ENCODE measurements at places on chromosomes 6 and 20.

DNA sequence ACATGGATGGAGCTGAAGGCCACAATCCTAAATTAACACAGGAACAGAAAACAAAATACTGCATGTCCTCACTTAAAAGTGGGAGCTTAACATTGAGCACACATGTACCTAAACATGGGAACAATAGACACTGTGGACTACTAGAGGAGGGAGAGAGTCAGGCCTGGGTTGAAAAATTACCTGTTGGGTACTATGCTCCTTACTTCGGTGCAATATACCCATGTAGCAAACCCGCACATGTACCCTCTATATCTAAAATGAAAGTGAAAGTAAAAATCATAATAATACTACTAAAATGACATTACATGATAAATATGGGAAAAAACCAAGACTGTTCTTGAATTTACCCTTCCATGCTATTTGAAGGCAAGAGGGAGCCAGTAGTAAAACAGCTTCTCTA, 1273.8 kb upstream of the ADGRB3 start:
- DNase-seq, result no peak

DNA sequence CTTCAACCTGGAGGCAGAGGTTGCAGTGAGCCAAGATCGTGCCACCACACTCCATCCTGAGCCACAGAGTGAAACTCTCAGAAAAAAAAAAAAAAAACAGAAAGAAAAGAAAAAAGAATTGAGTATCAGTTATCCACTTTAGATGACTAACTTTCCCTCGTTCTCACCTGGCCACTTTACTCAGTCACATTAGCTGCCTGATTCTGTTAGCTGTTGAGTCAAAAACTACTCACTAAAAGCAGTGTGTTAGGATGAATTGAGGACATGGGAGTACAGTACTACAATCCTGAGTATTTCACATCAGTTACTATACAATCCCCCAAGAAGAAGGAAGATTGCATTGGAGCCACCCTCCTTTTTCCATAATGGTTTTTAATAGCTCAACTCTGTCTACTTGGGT, 114.6 kb downstream of the ADAT2 start:
- DNase-seq, result no peak

- DNase-seq, result peak; percentile 84
Measured at GRCh38 chr20:44714701-44715498, at the start of gene CCN5. TSS of gene CCN5 (plus strand) at chr20:44715369. CDS start at chr20:44715391, 22 bp downstream.

DNA sequence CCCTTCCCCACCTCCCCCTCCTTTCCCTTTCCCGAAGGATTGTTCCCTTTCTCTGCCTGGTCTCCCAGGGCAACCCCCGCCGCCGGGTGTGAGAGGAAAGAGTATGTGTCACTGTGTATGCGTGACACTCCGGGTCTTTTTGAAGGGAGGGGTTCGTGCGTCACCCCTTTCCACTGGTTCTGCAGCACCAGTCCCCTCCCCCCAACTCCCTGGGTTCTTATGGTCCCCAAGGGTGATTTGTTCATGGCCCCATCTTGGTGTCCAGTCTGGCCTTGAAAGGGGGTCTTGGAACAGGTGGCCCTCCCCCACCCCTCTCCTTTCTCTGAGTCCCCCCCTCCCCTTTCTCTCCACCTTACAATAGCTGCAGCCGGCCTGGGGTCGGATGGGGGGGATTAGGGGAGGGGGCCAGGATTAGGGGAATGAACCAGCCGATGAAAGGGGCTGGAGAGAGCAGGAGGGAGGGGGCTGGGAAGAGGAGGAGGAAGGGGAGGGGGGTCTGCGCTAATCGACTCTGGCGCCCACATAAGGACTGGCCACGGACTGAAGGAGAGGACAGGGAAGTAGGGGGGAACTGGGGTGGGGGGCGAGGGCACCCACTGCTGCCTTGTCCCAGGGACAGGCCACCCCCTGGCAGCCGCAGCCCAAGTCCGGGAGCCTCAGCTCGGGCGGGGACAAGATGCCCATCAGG, 1.3 kb upstream of the RING1 start:
- no peak for DNase-seq

DNA sequence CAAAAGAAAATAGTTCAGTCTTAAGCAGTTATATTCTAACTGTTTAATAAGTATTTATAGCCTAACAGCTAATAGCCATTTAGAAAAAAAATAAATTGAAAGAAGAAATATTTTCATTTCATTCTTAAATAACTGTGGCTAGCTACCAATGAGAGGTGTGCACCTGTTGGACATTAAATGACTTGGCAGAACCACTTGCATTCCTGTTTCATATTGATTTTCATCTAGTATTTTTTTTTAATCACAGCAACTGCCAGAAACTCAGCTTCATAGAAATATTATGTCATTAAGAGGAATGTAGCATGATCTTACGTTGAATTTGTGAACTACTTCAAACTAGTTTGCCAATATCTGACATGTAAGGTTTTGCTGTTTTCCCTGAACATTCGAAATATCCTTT, 10.1 kb downstream of the NAA20 start:
- DNase-seq, result no peak

- peak; percentile 95 for DNase-seq
Measured at GRCh38 chr6:22149501-22150367, 147.1 kb downstream of the PRL start.

- peak; percentile 19 for DNase-seq
Measured at GRCh38 chr20:43043887-43044286, 145.8 kb downstream of the PTPRT start.

Measured in tongue (tissue), 3 donors.